Gastrocnemius medialis (tissue), 4 donors: ENCODE measurements at places on chromosomes 5 and 9. TPM values are rescaled to one million over a fixed set of nuclear protein-coding genes. Genes with fewer than 3 reads are reported as not detected.

DNA sequence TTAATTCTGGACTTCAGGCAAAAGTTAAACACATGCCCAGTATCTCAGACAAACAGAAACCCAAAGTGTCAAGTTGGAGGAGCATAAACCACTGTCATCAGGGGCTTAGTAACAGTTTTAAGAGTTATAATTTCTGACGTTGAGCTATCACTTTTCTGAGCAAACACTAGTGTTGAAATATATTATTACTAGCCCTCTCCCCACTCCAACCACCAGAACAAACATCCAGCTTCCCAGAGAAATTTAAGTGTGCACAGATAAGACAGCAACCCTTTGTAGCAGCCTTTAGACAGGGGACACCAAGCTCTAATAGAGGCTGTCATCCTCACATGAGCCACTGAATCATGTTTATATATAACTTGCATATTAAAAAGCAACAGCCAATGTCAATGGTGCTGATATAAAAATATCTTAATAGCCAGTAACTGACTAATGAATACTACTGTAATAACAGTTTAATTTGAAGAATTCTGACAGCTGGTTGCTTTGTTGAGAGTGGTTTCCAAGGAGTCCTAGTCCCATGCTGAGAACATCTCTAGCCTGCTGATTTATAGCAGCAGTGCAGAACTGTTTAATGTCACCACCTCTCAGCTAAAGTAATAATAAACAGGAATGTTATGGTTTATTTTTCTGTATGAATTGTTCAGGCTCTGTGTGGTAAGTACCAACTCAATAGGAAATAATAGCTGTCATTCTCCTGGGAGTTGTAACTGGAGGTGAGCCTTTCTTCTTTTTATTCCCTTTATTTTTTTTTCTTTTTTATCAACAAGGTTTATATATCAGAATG, 528.7 kb upstream of the ZNF608 start:
- DNase-seq = no peak

GRCh38 chr9:32884482-32884881, 101.1 kb downstream of the TMEM215 start:
- DNase-seq = no peak

- no peak for DNase-seq
Measured at GRCh38 chr5:73464016-73464745, 15.6 kb upstream of the FOXD1 start.

The PCDHA4 gene
- not detected for total RNA-seq

- DNase-seq = no peak
Measured at GRCh38 chr5:157827423-157827822, 31.5 kb downstream of the CLINT1 start.

DNA sequence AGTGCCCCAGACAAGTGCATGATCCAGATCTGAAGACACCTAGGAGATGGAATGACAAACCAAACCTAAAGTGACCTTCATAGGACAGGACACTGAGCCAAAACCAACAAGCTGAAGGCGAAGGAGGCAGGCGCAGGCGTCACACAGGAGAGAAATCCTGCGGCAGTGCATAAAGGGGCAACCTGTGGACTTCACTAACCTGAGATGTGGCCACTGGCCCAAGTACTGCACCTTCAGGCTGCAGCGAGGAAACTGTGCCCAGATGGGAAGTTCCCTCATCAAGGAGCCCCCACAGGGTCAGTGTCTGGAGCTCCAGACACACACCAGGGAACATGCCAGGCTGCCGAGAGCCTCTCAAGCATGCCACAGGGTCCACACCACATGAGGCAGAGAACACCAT, 3.7 kb downstream of the IPPK start:
- DNase-seq = no peak

- DNase-seq = no peak
Measured at GRCh38 chr9:5041390-5042115, 56.5 kb downstream of the JAK2 start.

The TMEM252 gene
- total RNA-seq = not detected

DNA sequence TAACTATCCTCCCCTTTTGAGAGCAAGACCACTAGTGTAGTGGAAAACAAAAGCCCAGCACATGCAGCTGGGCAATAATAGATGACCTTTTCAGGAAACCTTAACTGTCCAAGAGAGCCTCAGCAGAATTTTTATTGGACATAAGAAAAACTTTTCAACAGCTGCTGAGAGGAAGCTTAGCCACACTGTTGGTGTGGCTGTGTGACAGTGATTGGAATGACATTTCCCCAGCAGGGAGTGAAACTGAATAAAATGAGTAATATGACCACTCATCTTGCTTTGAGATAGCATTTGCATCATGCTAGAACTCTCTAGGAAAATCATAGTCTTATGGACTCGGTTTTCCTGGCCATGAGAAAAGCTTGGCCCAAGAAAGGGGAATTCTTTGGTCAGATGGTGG, 687.8 kb downstream of the SLCO4C1 start:
- DNase-seq = no peak

DNA sequence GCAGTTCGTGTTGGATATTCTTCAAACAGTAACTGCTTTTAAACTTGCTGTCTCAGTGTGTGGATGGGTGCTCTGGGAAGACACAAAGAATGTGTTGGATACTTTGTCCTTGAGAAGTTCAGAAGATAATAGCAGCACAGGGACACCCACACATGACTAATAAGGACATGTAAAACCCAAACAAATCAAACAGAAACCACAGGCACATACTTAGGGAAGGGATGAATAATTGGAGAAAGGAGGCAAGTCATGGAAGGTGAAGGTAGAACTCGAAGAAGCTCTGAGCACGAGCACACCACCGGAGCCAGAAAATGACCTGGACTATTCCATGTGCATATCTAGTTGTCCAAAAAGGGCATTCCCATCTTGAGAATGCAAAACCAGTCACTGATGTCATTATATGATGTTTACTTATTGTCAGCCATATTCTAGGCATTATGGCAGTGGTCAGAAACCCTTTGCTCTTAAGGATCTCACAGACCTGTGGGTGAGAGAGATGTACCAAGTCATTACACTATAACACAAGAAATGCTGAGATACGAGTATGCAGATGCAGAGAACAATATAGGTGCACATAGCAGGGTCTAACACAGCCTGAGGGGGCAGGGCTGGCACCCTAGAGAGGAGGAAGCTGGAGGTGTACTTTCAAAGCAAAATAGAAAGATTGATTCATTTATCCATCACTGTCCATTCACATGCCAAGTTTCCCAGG, 152.9 kb downstream of the PIK3R1 start:
- no peak for DNase-seq

DNA sequence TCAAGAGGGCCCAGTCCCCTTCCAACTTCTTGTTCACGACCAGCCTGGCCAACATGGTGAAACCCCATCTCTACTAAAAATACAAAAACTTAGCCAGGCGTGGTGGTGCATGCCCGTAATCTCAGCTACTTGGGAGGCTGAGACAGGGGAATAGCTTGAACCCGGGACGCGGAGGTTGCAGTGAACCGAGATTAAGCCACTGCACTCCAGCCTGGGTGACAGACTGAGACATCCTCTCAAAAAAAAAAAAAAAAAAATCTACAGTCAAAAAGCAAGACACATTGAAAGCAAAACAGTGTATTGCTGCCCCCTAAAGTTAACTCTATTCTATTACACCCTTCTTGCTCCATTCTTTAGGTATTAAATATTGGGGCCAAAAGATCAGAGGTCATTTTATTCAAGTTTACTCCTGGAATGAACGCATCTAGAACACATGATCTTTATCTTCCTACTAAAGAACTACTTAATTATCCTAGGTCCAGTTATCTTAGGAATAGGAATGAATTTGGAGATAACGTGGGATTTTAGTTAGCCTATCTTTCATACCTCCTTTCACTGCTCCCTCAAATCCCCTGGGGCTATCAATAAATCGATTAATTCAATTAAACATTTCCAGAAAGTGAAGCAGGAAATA, 2.4 kb downstream of the ATG12 start:
- DNase-seq = no peak

The LCN6 gene
- total RNA-seq = 4.6 TPM

DNA sequence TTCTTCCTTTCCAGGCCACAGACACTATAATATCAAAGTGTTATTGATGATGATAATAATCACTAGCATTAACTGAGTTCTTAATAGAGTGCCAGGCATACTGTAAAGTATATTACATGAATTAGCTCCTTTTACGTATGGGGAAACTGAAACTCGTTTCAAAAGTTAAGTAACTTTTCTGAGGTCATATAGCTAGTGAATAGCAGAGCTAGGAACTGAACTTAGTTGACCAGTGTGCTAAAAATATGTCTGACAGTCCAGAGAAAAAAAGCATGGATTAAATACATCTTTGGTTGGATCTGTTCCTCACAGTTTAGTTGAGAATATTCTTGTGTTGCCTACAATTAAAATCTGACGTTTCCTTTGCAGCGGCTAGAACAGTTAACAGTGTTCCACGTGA, 18.4 kb upstream of the CATSPER3 start:
- no peak for DNase-seq

The ABO gene
- 0.44 TPM for total RNA-seq

The IFNE gene
- total RNA-seq = not detected

The PDE4D gene
- total RNA-seq = 223 TPM
